ENCODE measurements at places on chromosomes 7 and 10.

- DNase-seq = no peak
Measured at GRCh38 chr10:66782776-66783175, 143.1 kb upstream of the LRRTM3 start.

- DNase-seq = no peak
Measured at GRCh38 chr7:44615149-44615611, 8.8 kb downstream of the OGDH start.

DNA sequence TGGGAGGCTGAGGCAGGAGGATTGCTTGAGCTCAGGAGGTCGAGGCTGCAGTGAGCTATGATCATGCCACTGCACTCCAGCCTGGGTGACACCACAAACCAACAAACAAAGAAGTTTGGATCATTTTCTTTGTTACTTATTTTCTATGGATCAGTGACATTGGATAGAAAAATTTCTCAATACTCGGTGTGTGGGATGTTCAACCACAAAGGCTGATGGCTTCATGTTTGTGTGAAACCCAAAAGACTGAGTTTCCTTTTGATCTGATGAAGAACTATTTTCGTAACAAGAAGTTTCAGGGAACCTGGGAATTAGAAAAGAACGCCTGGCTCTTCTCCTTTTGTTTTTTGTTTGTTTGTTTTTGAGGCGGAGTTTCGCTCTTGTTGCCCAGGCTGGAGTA is 104.0 kb downstream of the HOXA1 start:
- no peak for DNase-seq

DNA sequence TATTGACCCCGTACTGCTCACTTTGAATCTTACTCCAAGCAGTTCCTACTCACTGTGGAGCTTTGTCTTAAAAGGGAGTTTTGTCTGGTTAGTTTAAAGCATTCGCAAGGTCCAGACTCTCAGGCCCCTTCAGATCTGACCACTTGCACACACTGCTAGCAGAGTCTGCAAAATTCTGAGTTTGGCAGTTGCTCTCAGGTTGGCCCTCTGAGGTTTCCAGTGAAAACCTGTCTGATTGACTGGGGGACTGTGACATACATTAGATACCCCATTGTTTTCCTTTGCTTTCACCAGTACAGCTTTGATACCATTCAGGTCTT is 149.2 kb downstream of the XPNPEP1 start:
- DNase-seq = no peak

DNA sequence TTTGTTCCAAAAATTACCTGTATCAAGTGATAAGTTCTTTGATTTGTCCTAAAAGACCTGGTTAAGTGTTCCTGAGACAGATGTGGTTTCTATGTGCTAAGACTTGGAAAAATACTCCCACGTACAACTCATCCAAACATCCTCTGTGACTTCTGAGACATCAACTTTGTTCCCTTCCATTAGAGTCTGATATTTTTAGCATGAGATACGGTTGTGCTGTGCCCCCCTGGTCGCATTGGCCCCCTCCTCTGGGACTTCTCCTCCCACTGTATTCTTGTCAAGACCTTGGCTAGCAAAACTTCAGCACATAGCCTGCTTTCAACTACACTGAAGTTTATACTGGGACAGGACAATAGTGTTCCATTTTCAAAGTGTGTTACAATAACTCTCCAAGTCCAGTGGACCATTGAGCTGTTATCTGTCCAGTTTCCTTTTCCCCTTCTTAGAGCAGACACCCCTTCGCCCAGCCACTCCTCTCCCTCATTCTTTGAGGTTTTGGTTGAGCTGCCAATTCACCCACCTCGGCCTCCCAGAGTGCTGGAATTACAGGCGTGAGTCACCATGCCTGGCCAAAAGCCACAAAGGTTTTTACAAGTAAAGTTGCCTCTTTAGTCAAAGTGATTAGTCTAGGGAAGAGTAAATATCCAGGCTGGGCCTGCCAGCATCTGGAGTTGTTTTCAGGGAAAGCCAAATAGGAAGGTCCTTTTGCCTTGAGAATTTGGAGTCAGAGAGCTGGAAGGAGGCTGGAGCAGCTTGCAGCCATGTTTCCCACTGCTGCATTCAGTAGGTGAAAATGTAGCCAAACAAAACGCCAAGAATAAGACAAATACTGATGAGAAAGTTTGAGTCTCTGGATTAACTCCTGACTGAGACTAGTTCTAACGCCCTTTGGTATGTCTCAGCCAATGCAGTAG is 17.8 kb upstream of the PDLIM1 start:
- no peak for DNase-seq

- no peak for DNase-seq
Measured at GRCh38 chr10:32953277-32953927, 4.6 kb downstream of the ITGB1 start.

- no peak for DNase-seq
Measured at GRCh38 chr10:83543691-83544462, 595.4 kb upstream of the GHITM start.
